ENCODE measurements at places on chromosomes 2 and 18.
A peak's percentile ranks its signal among the peaks of the same experiment; 100 is the strongest.

DNA sequence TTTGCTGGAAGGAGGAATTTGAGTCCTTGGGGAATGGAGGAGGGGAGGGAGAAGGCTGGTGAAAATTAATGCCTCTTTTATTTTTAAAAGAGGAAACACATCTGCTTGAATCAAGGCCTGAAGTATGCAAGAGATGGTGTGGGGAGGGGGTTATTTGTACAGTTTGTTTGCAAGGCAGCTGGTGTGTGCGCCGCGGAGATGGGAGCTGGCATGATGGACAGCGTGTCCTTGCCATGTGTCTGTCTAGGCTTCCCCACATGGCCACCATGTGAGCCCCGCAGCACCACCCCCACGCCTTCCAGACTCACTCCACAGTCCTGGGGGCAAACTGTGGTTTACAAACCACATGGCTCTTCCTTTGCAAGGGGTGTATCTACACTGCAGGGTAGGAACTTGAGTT lies 154.8 kb upstream of the APCDD1 start:
- peak; percentile 7 for DNase-seq

GRCh38 chr2:102258386-102259074 lies 52.8 kb upstream of the IL1RL1 start:
- DNase-seq = peak; percentile 4

DNA sequence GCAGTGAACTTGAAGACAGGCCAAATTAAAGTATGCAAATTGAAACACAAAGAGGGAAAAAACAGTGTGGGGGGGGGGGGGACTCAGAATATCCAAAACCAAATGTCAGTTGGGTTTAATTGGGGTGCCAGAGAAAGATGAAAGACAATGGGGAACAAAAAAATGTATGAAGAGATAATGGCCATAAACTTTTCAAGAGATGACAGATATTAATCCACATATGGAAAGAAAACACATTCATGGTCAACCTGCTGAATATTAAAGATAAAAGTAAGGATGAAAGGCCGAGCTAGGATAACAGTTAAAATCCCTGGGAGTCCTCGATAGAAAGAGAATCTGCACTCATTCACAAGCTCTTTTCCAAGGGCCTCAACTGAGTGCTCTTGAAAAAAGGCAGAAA lies 26.6 kb downstream of the SMAD2 start:
- DNase-seq = no peak

- no peak for DNase-seq
Measured at GRCh38 chr18:77716282-77716681, 466.6 kb downstream of the GALR1 start.

- peak; percentile 38 for DNase-seq
Measured at GRCh38 chr2:181305301-181306123, 151.7 kb upstream of the ITGA4 start.

GRCh38 chr2:43105586-43106558 lies 120.5 kb downstream of the ZFP36L2 start:
- DNase-seq = no peak

GRCh38 chr18:29496152-29496680 lies 1319.3 kb upstream of the CDH2 start:
- no peak for DNase-seq

DNA sequence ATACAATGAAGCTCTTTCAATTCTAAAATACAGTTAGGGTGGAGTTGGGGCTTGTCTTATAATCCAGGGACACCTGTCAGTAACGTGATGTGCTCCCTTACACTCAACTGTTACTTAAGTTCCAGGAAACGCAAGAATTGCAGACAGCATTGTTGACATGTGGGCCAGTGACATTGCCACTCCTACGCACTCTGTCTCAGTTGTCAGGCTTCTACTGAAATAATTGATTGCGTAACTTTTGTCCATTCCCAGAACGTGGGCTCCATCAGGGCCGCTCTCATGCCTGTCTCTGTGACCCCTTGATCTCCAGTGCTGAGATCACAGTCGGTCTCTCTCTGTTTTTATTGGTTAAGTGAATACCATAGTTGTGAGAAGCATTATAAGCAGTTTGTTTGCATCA lies 487.8 kb downstream of the GALR1 start:
- no peak for DNase-seq

DNA sequence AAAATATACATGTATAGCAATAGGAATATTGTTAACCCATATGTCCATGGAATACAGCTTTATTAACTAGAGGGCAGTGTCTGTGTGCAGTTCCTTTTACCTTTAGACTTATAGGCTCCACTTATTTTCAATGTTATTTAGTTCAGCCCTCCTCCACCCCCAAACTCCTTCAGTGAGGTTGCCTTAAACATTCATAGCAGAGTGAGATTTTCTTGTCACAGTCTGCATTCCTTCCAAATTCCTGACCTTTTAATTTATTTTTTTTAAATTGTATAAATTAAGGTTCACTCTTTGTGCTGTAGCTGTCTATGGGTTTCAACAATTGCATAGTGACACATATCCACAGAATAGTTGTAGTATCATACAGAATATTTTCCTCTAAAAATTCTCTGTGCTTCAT lies 30.9 kb downstream of the TFPI start:
- no peak for DNase-seq

DNA sequence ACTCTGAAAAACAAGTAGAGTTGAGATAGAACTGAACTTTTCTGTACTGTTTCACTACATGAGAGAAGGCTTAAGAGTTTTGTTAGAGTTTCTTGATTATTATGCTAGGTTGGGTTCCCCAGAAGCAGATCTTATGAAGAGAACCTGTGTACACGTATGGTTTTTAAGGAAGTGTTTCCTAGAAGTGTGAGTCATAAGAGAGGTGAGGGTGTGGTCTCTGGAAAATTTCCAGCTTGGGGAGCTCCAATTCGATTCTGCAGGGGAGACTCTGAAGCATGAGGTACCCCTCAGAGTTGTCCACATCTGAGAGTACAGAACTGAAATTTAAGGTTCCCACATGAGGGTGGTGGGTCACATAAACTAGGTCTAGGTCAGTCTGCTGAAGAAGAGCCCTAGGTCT lies 83.3 kb upstream of the MAP2 start:
- no peak for DNase-seq

GRCh38 chr2:74063486-74063885 lies 78.8 kb downstream of the TET3 start:
- no peak for DNase-seq

DNA sequence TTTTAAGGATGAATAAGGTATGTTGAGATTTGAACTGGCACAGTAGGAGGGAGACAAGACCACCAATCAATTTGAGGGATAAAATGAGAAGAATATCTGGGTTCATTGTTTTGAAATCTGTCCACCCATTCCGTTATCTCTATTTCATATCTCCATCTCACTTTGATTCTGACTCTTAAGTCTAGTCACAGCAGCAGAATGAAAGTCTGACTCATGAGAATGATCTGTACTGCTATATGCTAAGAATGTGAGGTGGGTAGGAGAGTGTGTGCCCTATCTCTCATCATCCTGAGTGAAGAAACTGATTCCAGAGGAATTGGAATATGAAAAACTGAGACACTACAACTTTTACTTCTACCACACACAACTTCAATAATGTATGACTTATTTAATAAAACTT lies 1994.5 kb upstream of the PIK3C3 start:
- no peak for DNase-seq

- no peak for DNase-seq
Measured at GRCh38 chr2:86037141-86037794, 68.4 kb downstream of the POLR1A start.

- no peak for DNase-seq
Measured at GRCh38 chr2:235850289-235850688, 317.9 kb downstream of the GBX2 start.

- peak; percentile 68 for DNase-seq
Measured at GRCh38 chr18:11518788-11519685, 90.4 kb upstream of the SLC35G4 start.

- DNase-seq = no peak
Measured at GRCh38 chr18:9775178-9775577, 67.1 kb downstream of the RAB31 start.

GRCh38 chr2:85409845-85410583 lies at the start of gene CAPG:
CAPG (minus strand) TSS chr2:85410366; CDS start chr2:85402145, 8,221 bp downstream.
- no peak for DNase-seq

DNA sequence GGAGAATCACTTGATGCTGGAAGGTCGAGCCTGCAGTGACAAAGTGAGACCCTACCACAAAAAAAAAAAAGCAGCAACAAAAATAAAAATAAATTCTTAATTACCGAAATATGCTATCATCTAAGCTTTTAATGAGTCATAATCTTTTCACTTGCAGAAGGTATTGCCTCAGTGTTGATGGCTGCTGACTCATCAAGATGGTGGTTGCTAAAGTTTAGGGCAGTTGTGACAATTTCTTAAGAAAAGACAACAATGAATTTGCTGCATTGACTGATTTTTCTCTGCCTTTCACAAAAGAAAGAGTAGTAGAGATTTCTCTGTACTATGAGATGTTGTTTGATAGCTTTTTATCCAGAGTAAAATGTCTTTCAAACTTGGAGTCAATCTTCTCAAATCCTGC lies 1809.0 kb downstream of the SUCLG1 start:
- DNase-seq = no peak

GRCh38 chr2:225028572-225028971 lies 13.7 kb downstream of the DOCK10 start:
- DNase-seq = no peak

DNA sequence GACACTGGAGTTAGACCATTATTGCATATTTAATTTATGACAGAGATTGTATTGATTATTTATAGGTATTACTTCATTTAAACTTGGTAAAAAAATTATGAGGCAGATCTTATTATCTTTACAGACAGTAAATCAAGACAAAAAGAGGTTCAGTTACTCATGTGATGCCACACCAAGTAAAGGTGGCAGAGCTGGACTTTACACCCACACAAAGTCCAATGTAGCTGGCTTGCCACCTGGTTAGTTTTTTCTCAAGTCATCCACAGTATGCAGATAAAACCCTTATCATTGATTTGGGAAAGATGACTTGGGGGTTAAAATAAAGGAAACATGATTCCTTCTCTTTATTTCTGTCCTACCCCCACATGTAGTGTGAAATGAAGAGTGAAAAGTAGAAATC lies 137.2 kb downstream of the CNTNAP5 start:
- DNase-seq = no peak

GRCh38 chr2:166060191-166060590 lies 67.6 kb downstream of the SCN1A start:
- DNase-seq = no peak

DNA sequence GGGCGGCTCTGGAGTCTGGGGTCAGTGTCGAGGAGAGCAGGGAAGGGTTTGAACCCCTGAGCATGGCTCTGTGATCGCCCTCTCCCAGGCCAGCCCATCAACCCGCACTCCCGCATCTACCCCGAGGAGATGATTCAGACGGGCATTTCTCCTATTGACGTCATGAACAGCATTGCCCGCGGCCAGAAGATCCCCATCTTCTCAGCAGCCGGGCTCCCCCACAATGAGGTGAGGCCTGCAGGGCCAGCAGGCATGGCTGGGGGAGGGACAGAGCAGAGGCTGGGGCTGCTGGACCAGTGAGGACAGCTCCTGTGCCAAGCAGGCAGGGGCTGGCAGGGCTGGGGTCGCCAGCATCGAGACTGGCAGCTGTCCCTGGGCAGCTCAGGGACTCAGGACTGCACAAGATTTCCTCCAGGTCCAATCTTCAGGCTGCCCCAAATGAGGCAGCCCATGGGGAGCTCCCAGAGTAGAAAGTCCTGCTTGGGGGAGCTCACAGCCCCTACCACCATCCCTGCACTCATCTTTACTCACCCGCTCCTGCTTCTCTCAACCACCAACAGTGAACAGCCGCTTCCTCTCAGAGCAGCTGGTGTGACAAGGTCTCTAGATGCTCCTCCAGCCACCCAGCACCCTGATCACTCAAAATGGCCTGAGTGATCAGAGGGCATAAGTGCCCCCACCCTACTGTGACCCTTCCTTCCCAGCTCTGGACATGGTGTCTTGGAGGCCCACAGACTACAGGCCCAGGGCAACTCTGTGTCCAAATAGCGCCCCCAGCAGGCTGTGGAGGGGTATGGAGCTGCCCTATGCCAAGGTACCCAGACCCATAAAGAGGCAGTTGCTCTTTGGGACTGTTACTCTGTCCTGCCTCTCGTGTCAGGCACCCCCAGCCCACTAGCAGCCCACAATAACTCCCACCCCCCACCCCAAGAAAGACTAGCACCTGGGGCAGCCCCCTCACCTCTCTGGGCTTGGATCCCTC lies 18.3 kb upstream of the ANKRD53 start:
- DNase-seq = no peak

DNA sequence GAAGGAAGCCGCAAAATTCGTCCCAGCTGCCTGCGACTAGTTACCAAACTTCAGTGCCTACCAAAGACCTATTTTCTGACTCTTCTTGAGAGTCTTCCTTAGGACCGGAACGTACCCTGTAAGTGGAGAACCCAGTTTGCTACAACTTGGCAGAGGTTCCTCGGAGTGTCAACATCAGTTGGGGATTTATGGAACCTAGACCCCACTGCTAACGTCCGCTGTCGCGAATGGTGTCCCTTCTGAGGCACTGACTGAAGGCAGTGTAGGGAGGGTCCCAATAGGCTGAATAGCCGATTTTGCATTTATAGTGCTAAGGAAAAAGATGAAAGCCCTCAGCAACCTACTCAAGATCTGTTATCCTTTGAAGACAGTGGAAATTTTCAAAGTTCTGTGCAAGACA lies 568 bp upstream of the STK17B start:
- no peak for DNase-seq

GRCh38 chr2:42916324-42916723 lies 123.9 kb upstream of the HAAO start:
- DNase-seq = no peak

Measured in NCI-H510A treated with DMSO at 0.1 percent for 48 hours (cell line).